Glutamatergic neuron (in vitro differentiated cells): ENCODE measurements at places on chromosomes 5 and 9. TPM values are rescaled to one million over a fixed set of nuclear protein-coding genes. Genes with fewer than 3 reads are reported as not detected.

TMOD1 gene
- total RNA-seq, result 0.64 TPM

DNA sequence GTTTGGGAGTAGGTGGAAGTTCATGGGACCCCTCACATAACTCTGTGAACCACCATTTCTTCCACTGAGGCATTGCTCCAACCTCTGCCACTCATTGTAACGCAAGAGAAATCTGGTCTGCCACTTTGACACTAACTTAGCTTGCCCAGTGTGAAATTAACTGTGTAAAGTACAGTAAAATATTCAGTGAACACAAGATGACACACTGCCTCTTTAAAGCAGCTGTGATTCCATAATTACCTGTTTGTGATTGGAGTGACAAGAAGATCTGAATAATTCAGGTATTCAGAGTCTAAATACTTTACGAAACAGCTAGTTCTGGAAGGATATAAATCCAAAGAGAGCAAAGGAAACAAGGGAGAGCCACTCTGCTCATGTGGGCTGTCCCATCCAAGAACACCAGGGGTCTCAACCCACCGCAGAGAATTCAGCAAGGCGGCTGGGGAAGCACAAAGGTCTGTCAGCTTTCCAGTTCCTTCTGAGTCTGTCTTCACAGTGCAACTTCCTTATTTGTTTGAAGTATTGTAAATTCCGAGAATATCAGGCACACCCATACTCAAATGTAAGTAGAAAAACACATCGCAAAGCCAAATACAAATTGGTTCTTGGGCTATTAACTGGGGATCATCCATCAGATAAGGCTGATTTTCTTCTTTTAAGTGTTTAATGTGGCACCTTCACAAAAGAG is 86.9 kb downstream of the GNAQ start:
- peak; percentile 33 for DNase-seq

DNA sequence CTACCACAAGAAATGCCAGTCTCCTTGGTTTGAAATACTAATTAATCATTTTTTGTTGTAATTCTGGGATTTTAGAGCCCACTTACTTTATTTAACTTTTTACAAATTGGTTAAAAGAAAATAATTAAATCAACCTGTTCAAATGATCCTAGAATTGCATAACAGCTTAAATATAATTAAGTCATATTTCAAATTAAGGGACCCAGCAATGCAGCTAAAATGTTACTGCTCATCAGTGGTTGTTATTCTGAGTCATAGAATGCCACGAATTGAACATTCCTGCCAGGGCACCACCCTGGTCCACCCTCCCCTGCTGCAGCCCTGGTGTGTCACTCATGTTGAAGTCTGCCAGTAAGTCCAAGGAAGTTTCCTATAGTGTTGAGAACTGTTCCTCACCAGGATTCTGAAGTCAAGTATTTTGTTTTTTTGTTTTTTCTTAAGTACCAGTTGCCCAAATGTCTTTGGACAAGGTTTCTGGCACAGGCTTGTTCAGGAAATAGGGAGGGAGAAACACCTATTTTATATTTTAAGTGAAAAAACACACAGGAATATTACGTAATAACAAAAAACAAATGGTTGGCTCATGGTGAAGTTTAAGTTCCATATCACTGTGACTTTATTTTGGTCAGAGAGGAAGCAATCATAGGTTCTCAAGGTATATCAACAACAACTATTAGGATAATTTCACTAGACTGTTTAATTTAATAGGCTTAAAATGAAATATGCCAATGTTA is 4.3 kb upstream of the ITGA1 start:
- no peak for DNase-seq

- peak; percentile 67 for DNase-seq
These were observed 183.9 kb downstream of the C9orf50 start for GRCh38 chr9:129436751-129437625.

GRCh38 chr5:73867345-73868335 is 241.6 kb downstream of the ARHGEF28 start:
- DNase-seq, result no peak

- DNase-seq, result no peak
These were observed 544.5 kb downstream of the CSNK1G3 start for GRCh38 chr5:124056326-124056990.
